ENCODE measurements at places on chromosomes 12 and 14.

- DNase-seq = no peak
These were observed 87.8 kb downstream of the NEDD1 start for GRCh38 chr12:96994900-96995299.

- no peak for DNase-seq
These were observed 463.6 kb upstream of the MIS18BP1 start for GRCh38 chr14:45716572-45716971.

DNA sequence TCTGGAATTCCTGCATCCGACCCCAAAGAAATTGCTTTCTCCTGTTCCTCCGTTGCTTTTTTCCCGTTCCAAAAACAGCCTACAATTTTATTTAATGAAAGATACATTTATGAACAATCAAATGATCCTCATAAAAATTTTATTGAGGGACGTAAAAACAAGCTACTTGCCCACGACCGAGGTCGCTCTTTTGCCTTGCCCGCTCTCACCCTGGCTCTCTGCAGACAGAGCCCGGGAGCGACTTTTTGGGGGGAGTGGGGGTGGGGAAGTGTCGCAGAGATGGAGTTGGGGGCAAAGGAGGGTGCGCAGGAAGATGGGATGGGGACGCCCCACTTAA is 1.1 kb upstream of the HOXC9 start:
- no peak for DNase-seq

- DNase-seq = no peak
These were observed 2.3 kb downstream of the CDKN1B start for GRCh38 chr12:12719496-12719895.

DNA sequence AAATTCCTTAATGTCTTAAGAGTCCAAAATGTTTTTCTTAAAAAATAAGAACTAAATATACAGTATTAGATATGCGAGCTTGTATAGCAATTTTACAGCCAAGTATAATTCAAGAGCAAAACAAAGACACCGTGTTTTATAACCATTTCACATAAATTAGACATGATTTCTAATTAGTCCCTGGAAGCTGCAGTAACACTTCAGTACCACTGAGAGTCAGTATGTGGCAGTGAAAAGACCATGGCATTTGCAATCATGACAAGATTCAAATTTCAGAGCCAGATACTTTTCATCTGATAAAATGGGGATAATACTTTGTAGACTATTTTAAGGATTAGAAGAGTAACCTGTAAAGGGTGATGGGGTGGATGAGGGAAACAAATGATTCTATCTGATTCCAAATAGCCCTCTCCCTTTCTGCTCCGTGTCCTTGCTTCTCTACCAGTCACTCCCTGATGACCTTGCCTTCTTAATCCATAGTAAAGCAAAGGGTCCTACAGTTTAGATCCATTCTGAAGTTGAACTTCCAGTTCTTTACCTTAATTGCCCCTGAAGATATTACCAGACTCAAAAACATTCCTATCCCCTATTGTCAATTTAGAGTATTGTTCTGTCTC is 145.4 kb upstream of the ABCD2 start:
- peak; percentile 30 for DNase-seq

GRCh38 chr14:58823312-58823711 is 185.6 kb downstream of the DACT1 start:
- no peak for DNase-seq

DNA sequence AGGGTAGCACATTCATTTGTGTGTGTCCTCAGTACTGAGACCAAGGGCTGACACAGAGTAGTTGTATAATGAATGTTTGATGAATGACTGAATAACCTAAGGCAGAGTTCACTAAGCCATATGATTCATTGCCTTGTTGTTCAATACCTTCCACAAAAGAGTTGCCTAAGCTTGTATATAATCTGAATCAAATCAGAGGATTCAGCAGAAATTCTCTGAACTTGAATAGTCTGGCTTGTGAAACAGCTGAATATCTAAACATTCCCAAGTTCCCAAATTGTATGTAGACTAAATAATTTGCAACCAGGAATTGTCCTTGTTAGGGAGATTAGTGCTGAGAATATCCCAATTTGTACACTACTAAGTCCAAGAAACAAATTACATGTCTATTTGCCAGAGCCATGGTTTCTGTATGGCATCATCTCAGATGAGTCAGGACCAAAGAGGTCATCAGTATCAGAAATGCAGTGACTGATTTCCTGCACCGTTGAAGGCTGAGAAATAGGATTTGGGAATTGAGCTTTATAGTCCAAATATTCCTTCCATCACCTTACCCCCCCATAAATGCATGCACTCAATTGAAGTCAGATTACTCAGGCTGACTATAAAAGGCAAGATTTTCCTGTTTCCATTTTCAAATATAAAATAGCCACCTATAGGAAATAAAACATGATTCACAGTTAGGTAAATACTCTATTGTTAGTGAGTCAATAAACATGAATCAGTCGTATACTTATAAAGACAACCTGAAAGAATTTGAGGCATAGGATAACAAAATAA is 168.7 kb downstream of the PHLDA1 start:
- peak; percentile 74 for DNase-seq

GRCh38 chr14:74888164-74889158 is 6.7 kb downstream of the DLST start:
- peak; percentile 30 for DNase-seq

GRCh38 chr12:25387732-25388050 is 137.0 kb upstream of the KRAS start:
- no peak for DNase-seq

DNA sequence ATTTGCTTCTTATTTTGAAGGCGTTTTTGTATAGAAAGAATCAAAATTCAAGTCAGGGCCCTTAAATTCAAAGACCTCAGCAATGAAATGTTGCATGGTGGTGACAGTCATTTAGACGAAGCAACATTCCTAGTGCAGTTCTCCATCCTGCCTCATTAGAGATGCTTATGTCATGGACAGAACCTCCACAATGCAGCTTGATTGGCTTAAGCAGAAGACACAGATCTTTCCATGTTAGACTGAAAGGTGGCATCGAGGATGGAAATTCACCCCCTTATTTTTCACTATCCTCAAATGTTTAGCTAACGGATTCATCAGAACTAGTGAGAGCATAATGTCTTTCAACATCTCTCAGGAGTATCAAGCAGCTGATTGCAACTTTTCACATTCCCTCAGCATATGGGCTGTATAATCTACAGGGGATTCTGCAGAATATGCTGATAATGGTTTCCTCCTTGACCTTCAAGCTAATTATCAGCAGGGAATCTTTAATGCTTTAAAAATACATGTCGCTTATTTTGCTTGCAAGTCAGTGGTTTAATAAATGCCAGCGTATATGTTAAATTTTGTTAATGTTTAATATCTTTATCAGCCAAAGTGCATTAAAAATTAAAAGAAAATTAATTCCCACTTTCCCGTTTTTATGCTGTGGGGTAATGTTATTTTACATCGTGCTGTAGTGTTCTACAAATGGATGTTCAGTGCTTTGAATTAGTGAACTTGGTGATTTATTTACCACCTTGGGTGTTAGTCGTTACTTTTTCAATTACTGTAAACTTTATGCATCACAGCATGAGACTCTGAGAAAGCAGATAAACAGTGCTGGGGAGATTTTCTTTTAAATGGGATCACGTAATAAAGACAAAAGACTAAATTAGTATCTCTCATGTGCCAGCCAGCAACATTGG is 12.8 kb upstream of the NRDE2 start:
- no peak for DNase-seq

- DNase-seq = peak; percentile 75
These were observed 86.8 kb downstream of the RFLNA start for GRCh38 chr12:124381456-124382296.

DNA sequence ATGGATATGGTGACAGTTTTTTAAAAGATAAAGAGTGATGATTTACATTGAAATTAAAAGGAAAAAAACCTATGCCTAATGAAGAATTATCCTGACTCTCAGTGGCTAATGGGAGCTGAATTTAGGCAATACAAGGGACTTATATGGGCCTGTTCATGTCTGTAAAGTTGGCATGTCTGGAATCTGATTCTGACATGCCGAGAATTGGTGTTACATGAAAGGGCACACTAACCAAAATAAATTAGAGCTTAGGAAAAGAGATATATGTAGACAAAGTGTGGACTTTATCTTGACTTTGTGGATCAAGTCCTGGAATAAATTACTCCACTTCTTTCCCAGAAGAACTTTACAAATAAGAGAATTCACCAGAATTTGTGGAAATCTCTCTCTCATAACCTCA is 1.1 kb downstream of the TDG start:
- DNase-seq = no peak

- DNase-seq = no peak
These were observed 50.1 kb downstream of the RFX4 start for GRCh38 chr12:106632797-106633450.

DNA sequence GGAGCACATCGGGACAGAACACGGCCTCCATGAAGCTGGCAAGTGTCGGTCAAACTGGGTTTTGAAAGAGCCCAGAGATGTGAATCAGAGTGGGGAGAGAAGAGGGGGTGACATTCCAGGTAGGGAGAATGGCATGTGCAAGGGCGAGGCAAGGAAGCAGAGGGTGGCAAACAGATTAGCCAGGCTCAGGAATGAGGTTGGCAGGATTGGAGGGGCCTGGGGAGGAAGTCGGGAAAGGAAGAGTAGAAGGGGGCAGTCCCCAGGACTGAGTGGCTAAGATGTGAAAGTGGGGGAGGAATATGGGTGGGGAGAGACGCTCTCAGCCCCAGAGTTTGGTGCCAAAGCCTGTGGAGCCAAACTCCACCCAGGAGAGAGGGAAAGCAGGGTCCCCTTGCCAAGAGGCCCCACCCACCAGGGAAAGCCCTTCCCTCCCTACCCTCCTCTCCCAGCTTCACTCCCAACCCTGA is 5.5 kb upstream of the HDAC7 start:
- DNase-seq = peak; percentile 88

GRCh38 chr14:65224799-65225198 is 122.5 kb upstream of the MAX start:
- DNase-seq = no peak

DNA sequence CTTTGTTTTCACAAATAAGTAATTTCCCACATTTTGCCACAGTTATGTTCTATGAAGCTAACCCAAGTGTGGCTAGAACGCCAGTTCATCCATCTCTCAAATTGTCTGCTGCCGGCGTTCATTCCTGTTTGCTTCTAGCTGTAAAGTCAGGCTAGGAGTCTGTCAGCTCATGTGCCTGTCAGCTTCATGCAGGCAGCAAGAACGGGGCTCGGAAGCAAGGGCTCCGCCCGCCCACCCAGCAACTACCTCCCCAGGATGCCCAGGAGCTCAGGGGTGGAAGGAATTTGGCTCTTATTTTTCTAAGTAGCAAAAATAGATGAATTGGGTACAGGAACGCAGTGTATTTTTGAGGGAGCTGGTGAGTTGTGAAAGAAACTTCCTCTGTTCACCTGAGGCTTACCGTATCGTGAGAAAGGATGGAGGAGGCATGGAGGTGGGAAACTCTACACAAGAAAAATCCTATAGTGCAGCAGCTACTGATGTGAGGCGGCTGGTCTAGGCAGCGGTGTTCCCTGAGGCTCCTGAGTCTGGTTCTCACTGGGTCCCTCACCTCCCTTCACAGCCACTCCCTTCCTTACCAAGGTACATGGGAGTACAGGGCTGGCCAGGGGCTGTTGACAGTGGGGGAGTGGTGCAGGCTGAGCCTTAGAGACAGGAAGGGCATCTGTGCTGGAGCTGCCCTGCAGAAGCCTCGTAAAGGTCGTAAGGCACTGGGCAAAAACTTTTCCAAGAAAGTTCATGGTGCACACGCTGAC is 54.5 kb upstream of the AMN start:
- DNase-seq = no peak

DNA sequence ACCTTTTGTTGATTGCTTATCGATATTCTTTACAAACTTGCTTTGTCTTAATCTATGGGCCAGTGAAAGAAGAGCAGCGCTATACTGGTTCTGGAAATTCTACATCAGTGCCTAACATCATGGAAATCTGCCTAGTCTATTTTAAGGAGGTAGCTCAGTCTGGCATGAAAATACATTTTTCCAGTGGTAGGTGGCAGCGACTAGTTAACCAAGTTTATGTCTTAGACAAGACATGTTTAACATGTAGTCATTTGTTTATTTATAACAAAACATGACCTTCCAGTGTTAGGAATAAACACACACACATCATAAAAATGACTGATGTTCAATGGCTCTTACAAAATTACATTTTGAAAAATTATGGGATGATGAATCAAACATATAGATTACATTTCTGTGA is 336.0 kb upstream of the SOX5 start:
- no peak for DNase-seq

DNA sequence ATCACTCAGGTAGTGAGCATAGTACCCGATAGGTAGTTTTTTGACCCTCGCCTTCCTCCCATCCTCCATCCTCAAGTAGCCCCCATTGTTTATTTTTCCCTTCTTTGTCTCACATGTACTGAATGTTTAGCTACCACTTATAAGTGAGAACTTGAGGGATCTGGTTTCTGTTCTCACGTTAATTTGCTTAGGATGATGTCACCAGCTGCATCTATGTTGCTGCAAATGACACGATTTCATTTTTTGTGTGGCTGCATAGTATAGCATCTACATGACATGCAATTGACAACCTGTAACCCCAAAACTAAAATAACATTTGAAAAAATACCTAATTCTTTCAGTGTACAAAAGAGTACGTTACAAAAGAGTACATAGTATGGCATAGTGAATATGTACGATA is 254.0 kb upstream of the NOVA1 start:
- no peak for DNase-seq

DNA sequence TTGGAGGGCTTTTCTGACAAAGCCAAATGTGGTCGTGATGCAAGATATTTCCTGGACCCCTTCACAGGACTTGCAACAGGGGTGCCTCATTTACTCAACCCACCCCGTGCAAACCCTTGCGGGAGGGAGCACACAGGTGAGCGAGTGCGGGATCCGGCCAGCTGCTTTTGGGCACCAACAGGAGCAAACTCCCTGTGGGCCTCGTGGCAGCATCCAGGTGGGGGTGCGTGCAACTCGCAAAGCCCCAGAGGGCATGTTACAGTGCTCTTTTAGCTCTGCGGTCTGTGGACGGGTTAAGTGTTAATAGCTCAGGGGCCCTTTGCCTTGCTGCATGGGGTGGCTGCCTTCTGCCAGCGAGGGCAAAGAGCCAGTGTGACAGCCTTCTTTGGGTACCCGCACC is 707.6 kb upstream of the MDGA2 start:
- no peak for DNase-seq

- no peak for DNase-seq
These were observed 99.1 kb upstream of the NRXN3 start for GRCh38 chr14:78071016-78071549.

DNA sequence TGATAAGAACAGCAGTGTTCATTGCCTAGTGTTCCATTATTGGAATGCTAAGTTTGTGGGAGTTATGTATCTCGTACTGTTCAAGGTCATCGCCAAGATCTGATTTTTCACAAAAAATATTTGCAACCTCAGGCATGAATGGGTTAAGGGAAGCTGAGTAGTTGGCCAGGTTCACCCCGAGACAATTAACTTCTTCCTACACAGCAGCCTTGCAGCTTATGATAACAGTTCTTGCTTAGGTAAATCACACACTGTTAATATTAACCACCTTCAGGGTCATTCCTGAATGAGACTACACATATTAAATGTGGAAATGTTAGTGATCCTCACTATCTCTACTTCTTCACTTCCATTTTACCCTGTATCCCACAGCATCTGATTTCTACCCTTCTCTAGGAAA is 18.0 kb downstream of the FKBP11 start:
- no peak for DNase-seq
